SHP77 (cell line): ENCODE measurements at places on chromosomes 1 and 21.

GRCh38 chr1:7374563-7375160 lies 396.4 kb upstream of the VAMP3 start:
- DNase-seq, result no peak

- peak; percentile 9 for DNase-seq
These were observed 64.1 kb downstream of the KIFAP3 start for GRCh38 chr1:170010443-170010842.

- DNase-seq, result no peak
These were observed 30.0 kb downstream of the TMCC2 start for GRCh38 chr1:205257735-205258134.

DNA sequence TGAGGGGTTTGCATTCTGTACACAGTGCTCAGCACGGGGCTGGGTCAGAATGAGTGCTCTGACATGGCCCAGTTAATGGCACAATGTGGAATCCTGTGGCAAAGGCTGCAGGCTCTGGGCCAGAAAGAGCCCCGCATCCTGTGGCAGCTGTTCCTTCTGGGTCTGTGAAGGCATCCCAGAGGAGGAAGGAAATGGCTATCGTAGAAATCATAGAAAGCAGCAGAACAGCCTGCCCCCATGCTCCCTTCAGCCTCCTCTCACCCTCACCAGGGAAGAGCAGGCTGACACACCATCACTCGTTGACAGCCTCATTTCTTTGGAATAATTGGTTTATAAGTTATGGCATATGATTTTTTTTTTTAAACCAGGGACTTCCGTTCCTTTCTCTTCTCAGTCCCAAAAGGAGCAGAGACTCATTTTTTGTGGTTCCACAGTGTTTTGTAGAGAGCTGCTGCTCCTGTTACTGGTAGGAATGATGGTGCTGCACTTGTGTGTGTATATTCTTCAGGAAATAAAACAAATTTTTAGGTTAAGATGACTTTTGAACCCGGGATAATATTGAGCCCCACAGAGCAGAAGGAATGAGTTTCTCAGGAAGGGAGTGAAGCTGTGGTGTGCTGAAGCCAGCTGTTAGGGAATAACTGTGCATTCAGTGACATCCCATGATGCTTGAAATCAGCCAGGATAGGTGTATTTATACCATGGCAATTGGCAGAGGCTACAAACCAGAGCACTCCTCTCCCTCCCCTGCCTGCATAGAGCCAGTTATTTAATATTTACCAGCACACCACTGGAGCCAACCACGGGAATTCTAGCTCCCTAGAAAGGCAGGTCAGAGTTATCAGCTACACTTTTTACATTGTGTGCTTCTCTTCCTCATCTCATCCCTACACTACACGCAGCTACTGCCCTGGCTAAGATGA lies 32.0 kb downstream of the PLXNA2 start:
- DNase-seq, result no peak

- DNase-seq, result peak; percentile 9
These were observed 120.2 kb upstream of the KCNE2 start for GRCh38 chr21:34243562-34243961.

GRCh38 chr1:19476450-19477190 lies 8.7 kb downstream of the CAPZB start:
- DNase-seq, result no peak

GRCh38 chr1:86375688-86376087 lies 20.4 kb downstream of the ODF2L start:
- DNase-seq, result no peak

DNA sequence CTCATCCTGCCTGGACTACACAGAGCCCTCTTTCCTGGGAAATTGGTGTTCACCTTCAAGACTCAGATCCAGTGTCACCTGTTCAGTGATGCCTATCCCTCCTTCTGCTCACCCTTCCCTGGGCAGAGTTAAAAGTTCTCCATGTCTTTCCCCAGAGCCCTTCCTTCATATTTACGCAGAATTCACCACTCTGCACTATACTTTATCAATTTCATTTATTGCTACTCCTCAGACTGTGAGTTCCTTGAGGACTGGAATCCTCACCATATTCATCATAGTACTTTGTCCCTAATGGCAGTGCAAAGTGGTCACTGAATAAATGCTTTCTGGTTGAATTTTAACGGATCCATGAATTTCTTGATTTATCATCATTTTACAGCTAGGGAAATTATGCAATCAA lies 300.0 kb downstream of the CHRM3 start:
- DNase-seq, result no peak

DNA sequence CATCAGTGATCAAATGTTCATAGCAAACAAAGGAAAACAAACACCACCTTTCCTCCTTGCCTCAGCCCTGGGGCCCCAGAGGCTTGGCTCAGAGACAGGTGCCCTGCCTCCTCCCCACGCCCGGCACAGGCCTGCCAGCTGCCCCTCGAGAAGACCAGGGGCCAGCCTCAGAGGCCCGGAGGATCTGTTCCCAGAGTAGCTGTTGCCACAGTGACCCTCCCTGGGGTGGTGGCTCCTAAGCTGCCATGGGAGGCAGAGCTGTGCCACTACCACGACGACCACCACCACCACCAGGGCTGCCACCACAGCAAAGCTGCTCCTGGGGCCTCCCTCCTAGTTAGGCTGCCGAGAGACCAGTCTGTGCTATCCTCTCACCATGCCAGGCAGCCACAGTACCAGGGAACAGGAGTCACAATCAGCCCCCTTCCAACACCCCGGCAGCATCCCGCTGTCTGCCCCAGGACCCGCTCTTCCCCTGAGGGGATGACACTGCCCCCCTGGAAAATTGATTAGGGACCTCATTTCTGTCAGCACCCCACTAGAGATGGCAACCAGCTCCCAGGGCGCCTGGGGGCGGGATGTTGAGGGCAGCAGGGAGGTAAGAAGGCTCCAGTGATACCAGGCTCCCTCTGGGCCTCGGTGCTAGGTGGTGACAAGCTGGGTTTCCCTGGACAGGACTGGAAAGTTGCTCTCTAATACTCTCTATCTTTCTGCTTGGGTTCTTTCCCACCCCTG lies 30.5 kb downstream of the KCNC4 start:
- DNase-seq, result peak; percentile 42

DNA sequence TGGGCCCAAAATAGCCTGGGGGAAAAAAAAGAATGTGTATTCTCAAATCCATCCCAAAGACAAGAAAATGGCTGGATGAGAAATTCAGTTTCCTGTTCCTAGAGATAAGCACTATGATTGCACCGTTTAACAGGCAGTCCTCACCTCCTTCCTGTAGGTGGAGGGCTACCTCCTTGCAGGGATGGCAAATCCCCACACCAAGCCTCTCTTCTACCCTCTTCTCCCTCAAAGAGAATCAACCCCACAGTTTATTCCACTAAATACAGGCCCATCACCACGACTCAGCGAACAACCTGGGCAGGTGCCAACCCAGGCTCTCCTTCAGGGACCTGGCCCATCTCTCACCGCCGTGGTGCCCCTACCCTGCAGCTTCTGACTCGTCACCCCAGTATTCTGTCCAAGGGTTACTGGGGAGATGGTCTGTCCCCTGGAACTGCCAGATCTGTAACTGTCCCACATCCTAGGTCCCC lies 3.4 kb upstream of the CHD5 start:
- no peak for DNase-seq

GRCh38 chr1:236103059-236103458 lies 38.2 kb upstream of the NID1 start:
- DNase-seq, result peak; percentile 27

DNA sequence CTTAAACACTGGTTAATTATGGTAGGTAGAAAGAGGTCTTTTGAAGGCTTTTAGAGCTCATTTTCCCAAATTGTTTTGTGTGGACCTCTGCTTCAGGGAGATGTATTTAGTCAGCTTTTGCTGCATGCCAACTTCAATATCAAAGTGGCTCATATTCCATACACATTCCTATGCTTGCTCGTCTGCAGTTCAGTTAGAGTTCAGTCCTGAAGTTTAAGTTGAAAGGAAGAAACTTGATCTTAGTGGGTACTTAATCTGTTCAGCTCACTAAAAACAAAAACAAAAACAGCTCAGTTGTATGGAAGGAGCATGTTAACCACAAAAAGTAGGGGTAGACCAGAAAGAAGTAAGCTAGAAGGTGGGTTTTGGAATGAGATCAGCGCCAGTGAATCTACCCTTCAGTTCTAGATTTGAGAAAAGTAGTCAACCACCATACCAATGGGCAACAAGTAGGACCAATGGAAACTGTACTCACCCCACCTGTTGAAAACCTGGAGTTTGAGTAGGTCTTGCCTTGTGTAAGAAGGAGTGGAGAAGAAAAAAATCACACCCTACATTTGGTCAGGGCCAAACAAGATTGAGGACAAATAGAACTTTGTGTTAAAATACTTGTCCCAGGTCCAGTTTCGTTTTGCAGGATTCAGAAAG lies 58.0 kb downstream of the LEPR start:
- no peak for DNase-seq

DNA sequence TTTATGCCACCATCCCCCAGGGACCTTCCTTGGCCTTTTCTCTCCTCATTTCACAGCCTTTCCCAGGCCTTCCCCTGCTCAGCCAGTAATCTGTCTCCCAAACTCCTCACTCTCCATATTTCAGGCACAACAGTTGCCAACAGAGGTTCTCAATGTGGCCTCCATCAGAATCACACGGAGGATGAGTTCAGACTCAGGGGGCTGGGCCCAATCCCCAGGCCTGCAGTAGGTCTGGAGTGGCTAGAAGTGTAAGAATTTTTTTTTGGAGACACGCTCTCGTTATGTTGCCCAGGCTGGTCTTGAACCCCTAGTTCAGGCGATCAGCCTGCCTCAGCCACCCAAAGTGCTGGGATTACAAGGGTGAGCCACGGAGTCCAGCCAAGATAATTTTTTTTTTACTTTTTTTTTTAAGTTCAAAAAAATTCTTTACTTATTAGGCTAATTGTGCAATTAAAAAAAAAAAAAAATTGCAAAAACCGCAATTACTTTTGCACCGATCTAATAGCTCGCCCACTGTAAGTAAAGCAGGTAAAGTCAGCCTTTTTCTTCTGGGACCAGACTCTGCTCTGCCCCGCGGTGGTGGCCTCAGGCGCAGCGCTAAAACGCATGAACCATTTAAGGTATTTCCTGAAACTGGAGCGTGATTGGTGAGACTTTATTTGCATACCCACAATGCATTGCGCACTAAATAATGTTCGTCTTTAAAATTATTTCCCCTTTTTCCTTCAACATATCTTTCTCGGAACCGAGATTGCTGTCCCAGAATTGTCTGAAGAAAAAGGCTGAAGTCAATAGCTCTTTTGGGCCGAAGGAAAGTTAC lies 18.7 kb downstream of the KIAA2013 start:
- DNase-seq, result peak; percentile 91
